ENCODE measurements at places on chromosomes 13 and 19.

GRCh38 chr13:90623318-90624011 is 724.0 kb upstream of the MIR17HG start:
- no peak for DNase-seq

DNA sequence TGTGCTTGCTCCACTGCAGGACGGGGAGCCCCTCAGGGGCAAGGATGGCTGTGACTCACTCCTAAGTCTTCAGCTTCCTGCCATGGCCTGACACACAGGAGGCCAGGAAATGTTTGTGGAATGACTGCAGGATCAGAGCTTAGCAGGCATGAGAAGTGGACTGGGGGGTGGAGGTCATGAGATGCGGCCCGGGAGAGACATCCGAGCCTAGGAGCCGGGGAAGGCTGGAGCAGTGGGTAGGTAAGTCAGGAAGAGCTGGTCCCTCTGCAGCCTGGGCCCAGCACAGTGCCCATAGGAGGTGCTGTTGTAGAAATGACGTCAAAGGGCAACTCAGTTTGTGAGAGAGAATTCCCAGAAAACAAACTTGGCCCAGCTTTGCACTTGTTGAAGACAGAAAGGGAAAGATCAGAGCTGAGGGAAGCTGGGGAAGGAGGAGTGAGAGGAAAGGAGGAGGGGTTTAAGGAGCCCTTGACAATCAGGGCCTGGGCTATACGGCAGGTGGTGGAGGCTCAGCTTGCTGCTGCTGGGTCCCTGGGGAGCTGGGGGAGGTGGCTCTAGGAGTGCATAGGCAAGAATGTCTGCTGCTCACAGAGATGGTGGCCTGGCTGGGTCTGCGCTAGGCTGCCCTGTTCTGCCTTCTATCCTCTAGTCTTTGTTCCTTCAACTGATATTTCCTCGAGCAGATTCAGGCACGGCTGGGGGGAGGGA is 18.5 kb downstream of the POU2F2 start:
- peak; percentile 93 for DNase-seq

GRCh38 chr19:46860846-46861690 is at the start of gene ARHGAP35:
ARHGAP35 (plus strand) TSS chr19:46860997; CDS start chr19:46918676, 57,679 bp downstream.
- DNase-seq: no peak

- no peak for DNase-seq
Measured at GRCh38 chr19:56566904-56567273, 379 bp upstream of the ZNF470 start.

DNA sequence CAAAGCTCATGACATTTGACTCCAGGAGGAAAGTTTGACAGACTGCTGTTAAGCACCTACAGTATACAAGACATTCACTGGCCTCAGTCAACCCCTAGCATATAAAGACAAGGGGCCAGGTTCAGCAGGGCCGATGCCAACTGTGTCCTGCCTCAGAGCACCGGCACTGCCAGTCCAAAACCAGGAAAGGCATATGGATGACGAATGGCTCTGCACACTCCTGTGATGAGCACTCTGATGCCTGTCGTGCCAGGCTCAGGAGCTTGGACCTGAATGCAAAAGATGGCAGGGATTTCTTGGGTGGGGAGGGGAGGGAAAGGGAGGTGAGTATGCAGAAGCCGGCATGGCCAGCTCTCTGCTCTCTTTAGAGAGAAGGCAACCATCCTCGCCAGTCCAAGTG is 38.9 kb downstream of the COL4A1 start:
- no peak for DNase-seq

GRCh38 chr19:18915639-18916038 is 3.5 kb downstream of the COPE start:
- no peak for DNase-seq

- peak; percentile 10 for DNase-seq
Measured at GRCh38 chr13:60617991-60618733, 221.1 kb downstream of the TDRD3 start.
